Right ventricle myocardium superior (tissue), 1 donor: ENCODE measurements at places on chromosomes 7 and 10. TPM values are rescaled to one million over a fixed set of nuclear protein-coding genes. Genes with fewer than 3 reads are reported as not detected.

The FGFBP3 gene
- total RNA-seq: 0.22 TPM

The HOXA3 gene
- 0.35 TPM for total RNA-seq

The CASTOR2 gene
- total RNA-seq: 36.2 TPM

The CDK6 gene
- total RNA-seq: 22.3 TPM

GRCh38 chr7:139084709-139085108 lies 24.8 kb downstream of the ZC3HAV1 start:
- no peak for DNase-seq

DNA sequence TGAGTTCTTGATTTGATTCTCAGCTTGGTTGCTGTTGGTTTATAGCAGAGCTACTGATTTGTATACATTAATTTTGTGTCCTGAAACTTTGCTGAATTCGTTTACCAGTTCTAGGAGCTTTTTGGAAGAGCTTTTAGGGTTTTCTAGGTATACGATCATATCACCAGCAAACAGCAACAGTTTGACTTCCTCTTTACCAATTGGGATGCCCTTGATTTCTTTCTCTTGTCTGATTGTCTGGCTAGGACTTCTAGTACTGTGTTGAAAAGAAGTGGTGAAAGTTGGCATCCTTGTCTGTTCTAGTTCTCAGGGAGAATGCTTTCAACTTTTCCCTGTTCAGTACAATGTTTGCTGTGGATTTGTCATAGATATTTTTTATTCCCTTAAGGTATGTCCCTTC lies 86.2 kb downstream of the PLXDC2 start:
- DNase-seq: no peak
